ENCODE measurements at places on chromosomes 2 and 18.

DNA sequence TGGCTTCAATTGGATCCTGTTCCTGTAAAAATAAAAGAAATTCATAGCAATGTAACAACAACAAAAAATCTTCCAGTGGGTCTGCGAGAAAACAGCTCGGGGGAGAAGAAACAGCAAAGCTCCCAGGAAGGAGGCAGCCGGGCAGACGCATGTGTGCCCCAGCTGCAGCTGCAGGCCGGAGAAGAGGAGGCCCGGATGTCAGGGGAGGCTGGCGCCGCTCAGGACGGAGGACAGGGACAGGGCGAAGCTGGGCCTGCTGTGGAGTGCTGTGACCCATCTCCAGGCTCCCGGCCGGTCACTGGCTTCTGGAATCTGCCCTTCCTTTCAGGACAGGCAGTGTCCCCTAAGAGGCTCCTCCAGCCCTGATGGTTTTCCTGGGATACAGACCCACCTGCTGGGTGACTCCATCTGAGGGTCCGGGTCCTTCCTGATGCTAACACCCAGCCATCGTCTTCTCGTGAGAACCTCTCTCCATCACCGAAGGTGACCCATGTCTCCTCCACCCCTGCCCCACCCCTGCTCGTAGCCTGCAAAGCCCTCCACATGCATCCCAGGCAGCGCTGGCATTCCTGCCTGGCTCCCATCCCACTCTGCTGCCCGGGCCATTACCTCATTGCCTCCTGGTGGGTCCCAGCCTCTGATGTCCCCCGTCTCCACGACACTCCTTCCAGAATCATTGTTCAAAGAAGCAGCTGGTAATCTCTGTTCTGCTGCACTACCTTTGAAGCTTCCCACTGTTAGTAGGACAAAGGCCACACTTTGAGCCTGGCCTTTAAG lies 145.4 kb upstream of the TWIST2 start:
- DNase-seq = no peak

DNA sequence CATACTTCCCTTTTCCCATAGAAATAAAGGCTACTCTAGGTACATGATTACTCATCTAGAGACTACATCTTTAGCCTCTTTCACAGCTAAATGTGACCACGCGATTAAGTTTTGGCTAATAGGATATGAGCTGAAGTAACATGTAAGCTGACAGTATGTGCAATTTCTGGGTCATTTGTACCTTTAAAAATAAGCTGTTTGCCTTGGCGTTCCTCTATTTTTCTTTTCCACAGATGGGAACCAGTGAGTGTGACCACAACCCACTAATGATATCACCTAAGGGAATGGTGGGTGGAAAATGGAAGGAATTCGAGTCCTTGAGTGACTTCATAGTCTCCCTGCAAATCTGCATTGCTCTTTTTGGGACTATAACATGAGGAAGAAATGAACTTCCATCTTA lies 11.7 kb upstream of the NABP1 start:
- no peak for DNase-seq

GRCh38 chr2:70822843-70823242 lies 2.4 kb upstream of the CLEC4F start:
- DNase-seq = no peak

DNA sequence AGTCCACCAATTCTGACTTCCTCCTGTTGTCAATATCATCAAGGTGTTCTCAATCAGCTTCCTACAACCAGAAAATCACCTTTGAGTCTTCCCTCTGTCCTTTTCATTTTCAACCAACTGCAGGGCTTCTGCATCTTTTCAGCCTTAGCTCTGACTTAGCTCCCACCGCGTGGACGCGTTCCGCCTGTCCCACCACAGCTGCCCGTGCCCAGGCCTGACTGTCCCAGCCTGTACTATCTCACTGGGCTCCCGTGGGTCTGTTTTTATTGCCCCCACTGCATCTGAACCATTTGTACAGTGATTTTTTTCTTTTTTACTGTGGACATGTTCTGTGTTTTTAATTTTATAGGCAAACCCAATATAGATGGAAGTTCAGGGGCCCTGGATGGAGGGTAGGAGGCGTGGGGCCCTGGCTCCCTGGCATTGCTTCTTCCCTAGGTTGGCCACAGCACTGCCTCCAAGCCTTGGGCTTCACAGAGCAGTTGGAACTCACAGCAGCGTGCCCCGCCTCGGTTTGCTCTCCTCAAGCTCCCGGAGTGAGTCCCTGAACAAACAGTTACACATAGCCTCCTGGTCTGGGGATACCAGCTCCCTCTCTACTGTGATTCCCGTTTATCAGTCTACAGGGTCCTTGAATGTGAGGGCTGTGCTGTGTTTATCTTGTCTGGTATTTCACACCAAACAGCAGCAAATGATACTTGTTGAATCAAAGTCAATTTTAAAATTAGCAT lies 280.6 kb upstream of the PXDN start:
- DNase-seq = no peak

- no peak for DNase-seq
These were observed 7.4 kb upstream of the FZD5 start for GRCh38 chr2:207777124-207777523.

- DNase-seq = no peak
These were observed 24.3 kb downstream of the CRIM1 start for GRCh38 chr2:36379710-36380448.

- no peak for DNase-seq
These were observed 31.3 kb downstream of the HDHD2 start for GRCh38 chr18:47118981-47119380.

- no peak for DNase-seq
These were observed 22.9 kb downstream of the POLR1A start for GRCh38 chr2:86082756-86083155.

DNA sequence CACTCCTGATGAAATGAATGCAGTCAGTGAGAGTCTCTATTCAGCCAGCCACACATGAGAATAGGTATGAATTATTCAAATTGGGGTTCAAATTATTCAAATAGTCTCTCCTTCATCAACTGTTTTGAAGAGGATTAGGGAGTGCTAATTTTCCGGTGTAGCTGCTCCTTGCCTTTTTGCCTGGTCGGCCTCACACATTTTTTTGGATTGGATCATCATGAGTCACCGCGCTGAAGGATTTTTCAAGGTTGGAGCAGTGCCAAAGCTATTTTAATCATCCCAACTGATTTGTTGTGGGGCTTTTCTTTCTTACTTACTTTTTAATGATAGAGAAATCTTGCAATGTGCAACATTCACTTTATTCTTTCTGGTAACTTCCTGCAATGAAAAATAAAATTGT lies 2.4 kb upstream of the DTNA start:
- no peak for DNase-seq

- no peak for DNase-seq
These were observed 23.9 kb downstream of the DCC start for GRCh38 chr18:52363861-52364260.

DNA sequence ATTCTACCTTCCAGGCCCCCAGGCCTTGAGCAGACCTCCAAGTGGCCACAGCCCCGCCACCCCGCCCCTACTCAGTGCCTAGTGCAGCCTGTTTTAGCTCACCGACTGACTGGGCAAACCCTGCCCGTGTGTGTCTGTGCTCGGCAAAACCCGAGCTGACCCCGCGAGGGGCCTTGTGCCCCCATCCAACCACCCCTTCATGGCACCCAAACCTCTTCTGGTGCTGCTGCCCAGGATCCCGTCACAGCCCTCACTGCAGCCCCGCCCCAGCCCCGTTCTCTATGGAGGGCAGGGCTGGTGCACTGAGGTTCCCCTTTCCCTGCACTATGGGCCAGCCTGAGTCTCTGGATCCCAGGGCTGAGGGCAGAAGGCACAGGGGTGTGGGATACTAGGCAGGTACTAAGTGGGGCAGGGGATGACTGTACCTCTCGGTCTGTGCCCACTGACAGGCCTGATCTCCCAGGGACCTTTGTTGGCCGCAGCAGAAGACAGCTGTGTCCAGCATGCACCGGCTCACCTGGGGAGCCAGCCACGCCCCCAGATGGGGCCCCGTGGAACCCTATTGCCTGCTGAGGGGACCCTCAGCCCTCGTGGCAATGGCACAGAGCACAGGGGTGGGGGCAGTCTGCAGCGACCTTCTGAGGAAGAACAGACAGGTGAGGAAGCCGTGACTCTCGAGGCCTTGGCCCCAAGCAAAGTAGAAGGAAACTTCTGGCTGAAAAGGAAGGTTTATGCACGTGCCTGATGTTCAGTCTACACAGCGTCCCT lies 69.9 kb upstream of the OTOS start:
- no peak for DNase-seq

DNA sequence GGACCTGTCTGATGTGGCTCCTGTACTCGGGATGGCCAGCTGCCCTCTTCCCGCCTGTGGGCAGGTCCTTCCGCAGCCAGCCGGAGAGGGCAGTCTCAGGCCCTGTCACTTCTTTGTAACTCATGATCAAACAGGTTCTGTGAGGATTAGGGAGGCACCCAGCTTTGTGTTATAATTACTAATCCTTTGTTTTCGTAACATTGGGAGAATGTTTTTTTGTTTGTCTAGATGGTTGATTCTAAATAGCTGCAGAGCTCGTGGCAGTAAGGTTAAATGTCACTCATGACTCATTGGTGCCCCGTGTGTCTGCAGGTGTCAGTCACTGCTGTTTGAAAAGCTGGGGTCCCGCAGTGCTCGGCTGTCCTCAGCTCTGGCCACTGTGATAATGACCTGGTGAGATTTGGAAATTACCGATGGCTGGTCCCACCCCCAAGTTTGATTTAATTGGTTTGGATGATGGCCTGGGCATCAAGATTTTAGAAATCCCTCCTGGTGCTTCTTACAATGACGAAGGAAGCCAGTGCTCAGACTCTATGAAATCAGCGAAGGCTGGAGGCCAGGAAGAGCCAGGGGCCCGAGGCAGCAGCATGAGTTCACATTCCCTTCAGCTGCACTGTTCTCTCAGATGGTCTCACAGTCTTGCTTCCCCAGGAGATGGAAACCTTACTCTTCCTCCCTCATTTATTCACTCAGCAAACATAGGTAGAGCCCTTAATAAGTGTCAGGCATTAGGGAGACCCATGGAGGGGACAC lies 172.8 kb downstream of the VAPA start:
- DNase-seq = no peak

DNA sequence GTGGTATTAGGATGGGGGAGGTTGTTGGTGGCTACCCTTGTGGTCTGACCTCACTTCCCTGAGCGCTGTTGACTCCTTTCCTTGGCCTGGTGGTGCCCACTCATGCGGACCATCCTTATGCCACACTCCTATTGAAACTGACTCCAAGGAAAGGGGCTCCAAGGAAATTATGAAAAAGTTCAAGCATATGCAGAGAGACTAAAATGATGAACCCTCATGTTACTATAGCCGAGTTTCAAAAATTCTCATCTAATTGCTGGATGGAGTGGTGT lies 96.2 kb upstream of the STPG4 start:
- DNase-seq = no peak

GRCh38 chr18:42068030-42068429 lies 113.0 kb downstream of the PIK3C3 start:
- DNase-seq = no peak

DNA sequence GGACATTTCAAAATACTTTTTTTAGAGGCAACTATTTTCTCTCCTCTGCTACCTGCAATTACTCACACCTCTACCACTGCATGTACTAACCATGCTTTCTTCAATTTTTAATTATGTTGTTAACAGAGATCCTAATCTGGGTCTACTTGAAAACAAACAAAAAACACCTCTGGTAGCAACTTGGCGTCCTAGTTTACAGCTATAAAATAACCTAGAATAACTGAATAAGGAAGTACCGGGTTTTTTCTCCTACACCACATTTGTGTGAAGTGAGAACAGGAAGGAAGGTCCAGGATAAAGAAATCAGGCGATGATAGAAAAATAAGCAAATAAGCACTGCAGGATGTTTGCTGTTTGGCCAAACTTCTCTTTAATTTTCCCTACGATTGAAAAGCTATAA lies 633.5 kb downstream of the LRP1B start:
- no peak for DNase-seq

DNA sequence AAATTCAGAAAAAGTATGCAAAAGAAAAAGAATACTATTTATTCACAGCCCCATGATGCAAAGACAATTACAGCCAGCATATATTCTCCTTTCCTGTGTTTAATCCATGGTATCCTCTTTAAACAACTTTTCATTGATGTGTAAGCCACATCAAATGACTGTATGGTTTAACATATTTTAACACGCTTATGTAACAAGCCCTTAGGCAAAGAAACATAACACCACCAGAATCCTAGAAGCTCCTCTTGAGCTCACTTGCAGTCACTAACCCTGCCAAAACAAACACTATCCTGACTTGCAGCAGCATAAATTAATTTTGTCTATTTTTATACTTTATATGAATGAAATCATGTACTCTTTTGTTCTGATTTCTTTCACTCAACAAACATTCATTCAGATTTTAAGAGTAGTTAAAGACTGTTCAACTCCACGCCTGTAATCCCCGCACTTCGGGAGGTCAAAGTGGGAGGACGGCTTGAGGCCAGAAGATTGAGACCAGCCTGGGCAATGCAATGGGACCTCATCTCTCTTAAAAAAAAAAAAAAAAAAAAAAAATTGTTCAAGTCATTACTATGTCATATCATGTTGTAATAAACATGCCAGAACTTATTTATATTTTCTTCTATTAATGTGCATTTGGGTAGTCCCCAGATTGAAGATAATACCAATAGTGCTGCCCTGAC lies 226.3 kb downstream of the NBAS start:
- no peak for DNase-seq

DNA sequence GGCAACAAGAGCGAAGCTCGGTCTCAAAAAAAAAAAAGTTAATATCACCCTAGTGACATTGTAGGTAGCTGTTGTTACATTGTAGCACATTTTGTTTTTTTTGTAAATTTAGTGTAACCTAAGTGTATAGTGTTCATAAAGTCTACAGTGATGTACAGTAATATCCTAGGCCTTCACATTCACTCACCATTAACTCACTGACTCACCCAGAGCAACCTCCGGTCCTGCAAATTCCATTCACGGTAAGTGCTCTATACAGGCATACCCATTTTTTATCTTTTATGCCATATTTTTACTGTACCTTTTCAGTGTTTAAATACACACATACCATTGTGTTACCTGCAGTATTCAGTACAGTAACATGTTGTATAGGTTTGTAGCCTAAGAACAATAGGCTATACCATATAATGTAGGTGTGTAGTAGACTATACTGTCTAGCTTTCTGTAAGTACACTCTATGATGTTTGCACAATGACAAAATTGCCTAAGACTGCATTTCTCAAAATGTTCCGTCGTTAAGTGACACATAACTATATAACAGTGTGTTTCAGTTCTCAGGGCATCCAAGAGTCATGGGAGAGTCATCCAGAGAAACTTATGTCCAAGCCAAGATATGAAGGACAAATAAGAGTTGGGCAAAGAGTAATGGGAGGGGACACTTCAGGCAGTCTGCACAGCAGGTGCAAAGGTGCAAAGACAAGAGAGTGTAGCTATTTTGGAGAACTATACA lies 68.4 kb downstream of the TANK start:
- no peak for DNase-seq

GRCh38 chr2:205860885-205861284 lies 178.6 kb downstream of the NRP2 start:
- no peak for DNase-seq

- DNase-seq = no peak
These were observed 115.4 kb downstream of the ACAA2 start for GRCh38 chr18:49697757-49698524.

Measured in mucosa of descending colon (tissue), 3 donors.